ENCODE measurements at places on chromosomes 6 and 20. TPM values are rescaled to one million over a fixed set of nuclear protein-coding genes. Genes with fewer than 3 reads are reported as not detected.

DNA sequence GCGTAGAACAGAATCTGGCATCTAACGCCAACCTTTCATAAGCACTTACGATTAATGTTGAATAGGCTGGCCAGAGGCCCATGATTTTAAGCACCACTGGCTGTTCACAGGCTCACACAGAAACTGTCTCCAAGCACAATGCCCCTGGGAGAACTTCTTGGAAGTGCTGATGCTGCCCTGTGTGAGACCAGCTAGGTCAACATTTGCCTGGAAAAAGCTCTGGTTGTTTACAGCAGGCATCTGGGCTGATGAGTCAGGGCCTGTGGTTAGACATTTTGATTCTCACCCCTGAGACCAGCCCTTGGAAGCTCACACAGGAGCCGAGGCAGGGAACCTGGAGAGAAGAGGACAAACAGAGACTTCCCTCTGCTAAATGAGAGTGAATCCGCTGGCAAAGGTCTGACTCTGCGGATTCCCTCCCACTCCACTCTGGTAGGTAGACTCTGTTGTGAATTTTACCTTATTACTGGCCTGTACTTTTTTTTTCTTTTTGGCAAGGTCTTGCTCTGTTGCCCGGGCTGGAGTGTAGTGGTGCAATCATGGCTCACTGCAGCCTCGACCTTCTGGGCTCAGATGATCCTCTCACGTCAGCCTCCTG is 6.8 kb upstream of the SULF2 start:
- H3K4me1 ChIP-seq: no peaks in the 10 kb centered on the region
- H3K36me3 ChIP-seq: no peaks in the 10 kb centered on the region
- no peaks in the 10 kb centered on the region for H3K27me3 ChIP-seq
- no peak overlapping the region for H3K27ac ChIP-seq
- no peak for DNase-seq

GRCh38 chr20:14830466-14830865 is 493.1 kb upstream of the FLRT3 start:
- no peaks in the 10 kb centered on the region for H3K36me3 ChIP-seq
- DNase-seq: no peak
- H3K4me3 ChIP-seq: no peak overlapping the region

GRCh38 chr6:138500045-138500665 is 861 bp upstream of the NHSL1 start:
- DNase-seq: no peak
- no peak overlapping the region for H3K4me3 ChIP-seq
- no peaks in the 10 kb centered on the region for H3K27me3 ChIP-seq
- H3K4me1 ChIP-seq: peaks cover 17% of the 10 kb centered on the region

DNA sequence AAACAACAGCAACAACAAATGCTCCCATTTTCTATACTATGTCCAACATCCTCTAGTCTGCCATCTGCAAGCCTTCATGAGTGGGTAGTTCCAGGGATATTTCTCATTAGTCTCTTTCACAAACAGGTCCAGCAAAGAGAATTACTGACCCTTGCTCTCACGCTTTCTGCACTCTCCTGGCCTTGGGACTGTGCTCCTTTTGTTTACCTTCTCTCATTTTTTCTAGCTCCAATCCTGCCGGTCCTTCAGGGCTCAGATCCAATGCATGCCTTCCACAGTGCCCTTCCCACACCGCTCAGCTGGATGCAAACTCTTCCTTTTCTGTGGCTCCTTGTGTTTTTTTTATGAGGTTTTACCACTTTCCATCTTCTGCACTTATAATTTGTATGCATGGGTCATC is 47.2 kb downstream of the ADTRP start:
- H3K4me3 ChIP-seq: no peak overlapping the region
- H3K4me1 ChIP-seq: no peaks in the 10 kb centered on the region
- H3K36me3 ChIP-seq: no peaks in the 10 kb centered on the region

GRCh38 chr6:111759836-111760785 is 113.1 kb downstream of the FYN start:
- H3K4me3 ChIP-seq: no peak overlapping the region
- H3K4me1 ChIP-seq: peaks cover 20% of the 10 kb centered on the region
- peak overlapping the region; percentile 35 for H3K27ac ChIP-seq
- no peaks in the 10 kb centered on the region for H3K27me3 ChIP-seq
- no peaks in the 10 kb centered on the region for H3K36me3 ChIP-seq

- H3K36me3 ChIP-seq: peaks cover 20% of the 10 kb centered on the region
- no peaks in the 10 kb centered on the region for H3K27me3 ChIP-seq
- no peak overlapping the region for H3K27ac ChIP-seq
- DNase-seq: no peak
- no peak overlapping the region for H3K4me3 ChIP-seq
- no peaks in the 10 kb centered on the region for H3K4me1 ChIP-seq
Observed at GRCh38 chr6:145882121-145882531, 67.5 kb upstream of the FBXO30 start.

GRCh38 chr6:129606664-129607063 is 103.3 kb downstream of the ARHGAP18 start:
- no peaks in the 10 kb centered on the region for H3K27me3 ChIP-seq
- DNase-seq: no peak
- no peak overlapping the region for H3K4me3 ChIP-seq
- no peaks in the 10 kb centered on the region for H3K36me3 ChIP-seq
- H3K4me1 ChIP-seq: no peaks in the 10 kb centered on the region

DNA sequence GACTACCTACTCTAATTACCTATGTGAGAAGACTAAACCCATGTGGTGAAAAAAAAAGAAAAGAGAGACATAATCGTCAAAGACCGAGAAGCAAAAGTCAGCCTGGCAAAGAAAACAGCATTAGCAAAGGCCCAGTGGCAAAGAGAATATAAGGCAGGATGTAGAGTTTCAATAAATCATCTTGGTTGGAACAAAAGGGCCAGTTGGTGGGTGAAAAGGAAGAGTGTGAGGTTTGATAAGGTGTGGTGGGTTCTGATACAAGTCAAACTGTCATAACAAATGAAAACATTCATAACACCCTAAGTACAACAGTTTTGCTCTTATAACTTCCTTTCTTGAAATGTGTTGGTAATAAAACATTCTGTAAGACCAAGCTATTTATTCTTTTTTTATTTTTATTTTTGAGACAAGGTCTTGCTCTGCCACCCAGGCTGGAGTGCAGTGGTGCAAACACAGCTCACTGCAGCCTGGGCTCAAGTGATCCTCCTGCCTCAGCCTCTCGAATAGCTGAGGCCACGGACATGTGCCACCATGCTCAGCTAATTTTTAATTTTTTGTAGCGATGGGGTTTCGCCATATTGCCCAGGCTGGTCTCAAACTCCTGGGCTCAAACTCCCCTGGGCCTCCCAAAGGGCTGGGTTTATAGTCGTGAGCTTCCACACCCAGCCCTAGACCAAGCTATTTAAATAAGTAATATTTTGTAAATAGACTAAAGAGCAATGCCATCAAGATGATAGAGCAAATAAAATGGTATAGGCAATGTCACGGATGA is 18.9 kb upstream of the GTF3C6 start:
- no peaks in the 10 kb centered on the region for H3K4me1 ChIP-seq
- no peaks in the 10 kb centered on the region for H3K36me3 ChIP-seq
- DNase-seq: no peak
- no peaks in the 10 kb centered on the region for H3K27me3 ChIP-seq
- no peak overlapping the region for H3K27ac ChIP-seq

DNA sequence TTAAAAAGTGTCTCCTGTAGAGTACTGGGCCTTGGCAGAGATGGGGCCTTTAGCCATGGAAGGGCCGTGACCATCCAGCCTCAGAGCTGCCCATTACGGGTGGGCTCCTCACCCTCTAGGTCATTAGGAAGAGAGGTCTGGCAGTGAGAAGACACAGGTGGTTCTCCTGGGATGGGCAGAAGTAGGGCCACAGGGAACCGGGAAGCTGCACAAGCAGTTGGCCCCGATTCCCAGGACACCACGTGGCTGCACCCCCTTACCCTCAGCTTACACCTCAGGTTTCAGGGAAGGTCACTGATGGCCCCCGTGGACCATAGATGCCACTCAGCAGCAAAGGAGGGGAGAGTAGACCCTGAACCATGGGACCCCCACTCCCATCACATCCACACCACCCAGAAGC is 1.6 kb downstream of the RAET1G start:
- H3K27ac ChIP-seq: no peak overlapping the region
- H3K36me3 ChIP-seq: no peaks in the 10 kb centered on the region
- no peak for DNase-seq
- H3K4me3 ChIP-seq: no peak overlapping the region
- peaks cover 47% of the 10 kb centered on the region for H3K27me3 ChIP-seq
- H3K4me1 ChIP-seq: no peaks in the 10 kb centered on the region

GRCh38 chr20:46342451-46343347 is 34.4 kb upstream of the CDH22 start:
- no peaks in the 10 kb centered on the region for H3K36me3 ChIP-seq
- DNase-seq: no peak
- H3K4me1 ChIP-seq: no peaks in the 10 kb centered on the region
- H3K27ac ChIP-seq: no peak overlapping the region

- DNase-seq: peak; percentile 39
- H3K4me3 ChIP-seq: peak overlapping the region; percentile 85
- H3K27me3 ChIP-seq: no peaks in the 10 kb centered on the region
Observed at GRCh38 chr6:11536795-11537194, 754 bp upstream of the TMEM170B start.

GRCh38 chr6:125213939-125214338 is 60.4 kb downstream of the TPD52L1 start:
- DNase-seq: no peak
- H3K4me1 ChIP-seq: no peaks in the 10 kb centered on the region
- no peaks in the 10 kb centered on the region for H3K36me3 ChIP-seq
- H3K27ac ChIP-seq: no peak overlapping the region
- H3K4me3 ChIP-seq: no peak overlapping the region
- no peaks in the 10 kb centered on the region for H3K27me3 ChIP-seq

DNA sequence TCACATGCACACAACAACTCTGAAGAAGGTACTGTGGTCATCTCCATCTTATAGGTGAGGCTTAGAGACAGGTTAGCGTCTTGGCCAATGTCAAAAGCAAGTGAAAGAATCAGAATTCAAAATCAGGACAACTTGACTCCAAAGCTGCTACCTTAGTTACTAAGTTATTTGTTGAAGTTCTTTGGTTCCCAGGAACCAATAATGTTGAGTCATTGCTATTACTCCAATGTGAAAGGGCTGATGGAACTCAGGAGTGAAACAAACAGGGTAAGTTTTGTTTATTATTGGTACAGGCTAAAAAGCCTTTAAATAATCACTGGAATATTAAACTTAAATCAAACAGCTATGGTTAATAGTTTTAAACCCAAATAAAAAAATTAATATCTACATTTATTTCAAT is 111.1 kb downstream of the PDSS2 start:
- H3K27ac ChIP-seq: no peak overlapping the region
- DNase-seq: no peak
- no peaks in the 10 kb centered on the region for H3K36me3 ChIP-seq
- no peak overlapping the region for H3K4me3 ChIP-seq

DNA sequence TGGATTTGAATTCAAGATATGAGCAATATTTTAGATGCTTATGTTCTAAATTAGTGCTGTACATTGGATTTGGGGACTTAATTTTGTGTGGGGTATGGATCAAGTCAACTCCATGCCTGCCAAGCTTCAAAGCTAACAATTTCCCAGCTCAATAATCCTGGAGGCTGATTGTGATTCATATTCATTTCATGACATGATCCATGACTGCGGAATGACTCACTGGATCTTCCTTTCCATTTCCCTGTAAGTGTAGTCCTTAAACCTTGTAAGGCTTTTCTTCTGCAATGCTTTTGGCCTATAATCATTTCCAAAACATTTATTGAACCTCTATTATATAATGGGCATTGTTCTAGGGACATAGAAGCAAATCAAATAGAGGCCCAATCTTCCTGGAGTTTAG is 44.7 kb upstream of the CCN2 start:
- DNase-seq: no peak
- no peaks in the 10 kb centered on the region for H3K27me3 ChIP-seq
- H3K27ac ChIP-seq: no peak overlapping the region
- no peaks in the 10 kb centered on the region for H3K36me3 ChIP-seq

GRCh38 chr6:13034316-13034715 is 294.0 kb downstream of the TBC1D7 start:
- H3K27me3 ChIP-seq: no peaks in the 10 kb centered on the region
- no peak for DNase-seq
- no peak overlapping the region for H3K27ac ChIP-seq
- no peaks in the 10 kb centered on the region for H3K36me3 ChIP-seq

GRCh38 chr20:1569415-1569881 is 11.9 kb upstream of the SIRPD start:
- no peaks in the 10 kb centered on the region for H3K36me3 ChIP-seq
- no peak for DNase-seq
- H3K27ac ChIP-seq: no peak overlapping the region
- no peaks in the 10 kb centered on the region for H3K27me3 ChIP-seq

- H3K27ac ChIP-seq: no peak overlapping the region
- no peak for DNase-seq
- H3K27me3 ChIP-seq: no peaks in the 10 kb centered on the region
- H3K4me3 ChIP-seq: no peak overlapping the region
- no peaks in the 10 kb centered on the region for H3K36me3 ChIP-seq
- no peaks in the 10 kb centered on the region for H3K4me1 ChIP-seq
Observed at GRCh38 chr6:167702241-167702827, 124.4 kb upstream of the AFDN start.

DNA sequence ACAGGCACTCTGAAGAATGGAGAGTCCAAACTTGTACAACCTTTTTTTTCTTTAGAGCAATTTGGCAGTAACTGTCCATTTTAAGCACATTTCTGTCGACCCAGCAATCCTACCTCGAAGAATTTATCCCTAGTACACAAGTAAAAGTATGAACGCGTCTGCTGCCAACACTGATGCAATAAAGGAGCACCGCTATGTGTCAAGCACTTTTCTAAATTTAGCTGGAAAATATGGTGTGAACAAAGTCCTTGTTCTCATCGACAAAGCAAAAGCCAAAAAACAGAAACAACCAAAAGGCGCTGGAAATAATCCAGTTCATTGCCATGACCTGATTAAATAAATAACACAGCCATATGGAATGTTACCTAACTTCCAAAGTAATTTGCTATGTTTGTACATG is 1.1 kb downstream of the DPM1 start:
- no peak overlapping the region for H3K27ac ChIP-seq
- DNase-seq: no peak
- peak overlapping the region; percentile 88 for H3K4me3 ChIP-seq
- peaks cover 41% of the 10 kb centered on the region for H3K36me3 ChIP-seq

DNA sequence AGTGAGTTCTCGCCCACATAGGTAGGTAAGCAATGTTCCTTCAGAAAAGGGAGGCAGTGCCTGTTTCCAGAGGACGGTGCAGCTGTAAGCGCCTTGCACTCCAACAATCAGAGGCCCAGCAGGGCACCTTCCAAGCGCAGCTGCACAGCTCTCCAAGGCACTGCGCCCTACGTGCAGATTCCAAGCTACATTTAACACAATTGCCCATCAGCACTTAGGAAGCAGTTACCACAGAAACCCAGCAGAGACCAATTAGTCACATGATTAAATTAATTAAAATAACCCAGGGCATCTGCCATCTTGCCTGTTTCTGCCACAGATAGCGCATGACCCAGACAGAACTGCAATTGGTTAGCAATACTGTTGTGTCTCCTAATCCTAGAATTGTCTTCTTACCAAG is 65.5 kb downstream of the SOBP start:
- no peak overlapping the region for H3K27ac ChIP-seq
- no peak overlapping the region for H3K4me3 ChIP-seq
- no peak for DNase-seq
- H3K4me1 ChIP-seq: no peaks in the 10 kb centered on the region
- H3K27me3 ChIP-seq: no peaks in the 10 kb centered on the region
- H3K36me3 ChIP-seq: no peaks in the 10 kb centered on the region

The RNF182 gene
- total RNA-seq: 3.7 TPM

The NFATC2 gene
- 0.61 TPM for total RNA-seq

The TMEM170B gene
- total RNA-seq: 2.9 TPM

The ADGRF5 gene
- total RNA-seq: not detected

The VGLL2 gene
- not detected for total RNA-seq

The PRICKLE4 gene
- total RNA-seq: 0.70 TPM

The TRIM15 gene
- not detected for total RNA-seq
